ENCODE measurements at places on chromosomes 4 and X. TPM values are rescaled to one million over a fixed set of nuclear protein-coding genes. Genes with fewer than 3 reads are reported as not detected.

P2RY10 gene
- total RNA-seq = not detected

UGT2B17 gene
- not detected for total RNA-seq

LAS1L gene
- 18.7 TPM for total RNA-seq

LRRC66 gene
- total RNA-seq = 0.65 TPM

DNA sequence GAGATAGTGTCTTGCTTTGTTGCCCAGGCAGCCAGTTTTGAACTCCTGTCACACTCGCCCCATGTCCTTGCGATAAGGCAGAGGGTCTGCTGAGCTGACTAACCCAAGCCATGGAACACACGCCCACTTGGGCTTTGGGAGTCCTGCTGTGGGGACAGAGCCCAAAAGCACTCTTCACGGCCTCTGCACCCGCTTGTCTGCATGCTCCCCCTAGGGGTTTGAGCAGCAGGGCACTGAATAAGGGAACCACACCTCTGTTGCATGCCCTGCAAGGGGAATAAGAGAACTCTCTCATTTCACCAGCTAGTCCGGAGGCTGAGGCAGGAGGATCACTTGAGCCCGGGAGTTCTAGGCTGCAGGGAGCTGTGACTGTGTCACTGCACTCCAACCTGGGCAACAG lies 166.0 kb downstream of the STAG2 start:
- no peak for DNase-seq

DNA sequence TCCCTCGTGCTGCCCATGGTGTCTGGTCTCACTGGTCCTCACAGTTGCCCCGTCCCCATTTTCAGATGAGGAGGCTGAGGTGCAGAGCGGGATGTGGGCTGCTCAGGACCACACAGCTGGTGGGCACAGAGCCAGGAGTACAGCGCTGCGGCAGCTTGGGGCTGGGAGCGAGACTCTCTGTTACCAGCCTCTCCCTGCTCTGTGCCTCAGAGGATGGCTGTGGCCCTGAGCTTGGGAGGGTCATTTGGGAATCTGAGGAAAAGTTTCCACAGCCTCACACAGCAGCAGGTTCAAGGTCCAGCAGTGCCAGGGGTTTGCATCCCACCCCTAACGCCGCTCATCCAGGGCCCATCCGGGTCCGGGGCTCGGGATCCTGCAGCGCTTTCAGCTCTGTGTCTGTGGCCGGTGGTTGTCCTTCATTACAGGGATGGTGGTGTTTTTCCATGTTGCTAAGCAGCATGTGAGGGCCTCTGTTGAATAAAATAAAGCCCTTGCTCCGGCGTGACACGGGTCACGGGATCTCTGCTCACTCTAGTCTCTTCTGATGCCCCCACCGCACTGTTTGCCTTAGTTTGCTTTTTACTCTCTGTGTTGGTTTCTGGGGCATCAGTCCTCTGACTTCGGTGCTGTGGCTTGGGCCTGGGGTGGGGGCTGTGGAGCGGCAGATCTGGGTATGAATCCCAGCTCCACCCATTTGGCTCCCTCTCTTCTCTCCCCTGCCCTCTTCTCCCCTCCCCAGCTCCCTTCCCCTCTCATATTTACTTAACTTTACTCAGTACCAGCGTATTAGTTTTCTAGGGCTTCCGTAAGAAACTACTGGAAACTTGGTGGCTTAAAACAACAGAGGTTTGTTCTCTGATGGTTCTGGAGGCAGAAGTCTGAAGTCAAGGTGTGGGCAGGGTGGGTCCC lies 6.5 kb downstream of the WFS1 start:
- no peak for DNase-seq

DNA sequence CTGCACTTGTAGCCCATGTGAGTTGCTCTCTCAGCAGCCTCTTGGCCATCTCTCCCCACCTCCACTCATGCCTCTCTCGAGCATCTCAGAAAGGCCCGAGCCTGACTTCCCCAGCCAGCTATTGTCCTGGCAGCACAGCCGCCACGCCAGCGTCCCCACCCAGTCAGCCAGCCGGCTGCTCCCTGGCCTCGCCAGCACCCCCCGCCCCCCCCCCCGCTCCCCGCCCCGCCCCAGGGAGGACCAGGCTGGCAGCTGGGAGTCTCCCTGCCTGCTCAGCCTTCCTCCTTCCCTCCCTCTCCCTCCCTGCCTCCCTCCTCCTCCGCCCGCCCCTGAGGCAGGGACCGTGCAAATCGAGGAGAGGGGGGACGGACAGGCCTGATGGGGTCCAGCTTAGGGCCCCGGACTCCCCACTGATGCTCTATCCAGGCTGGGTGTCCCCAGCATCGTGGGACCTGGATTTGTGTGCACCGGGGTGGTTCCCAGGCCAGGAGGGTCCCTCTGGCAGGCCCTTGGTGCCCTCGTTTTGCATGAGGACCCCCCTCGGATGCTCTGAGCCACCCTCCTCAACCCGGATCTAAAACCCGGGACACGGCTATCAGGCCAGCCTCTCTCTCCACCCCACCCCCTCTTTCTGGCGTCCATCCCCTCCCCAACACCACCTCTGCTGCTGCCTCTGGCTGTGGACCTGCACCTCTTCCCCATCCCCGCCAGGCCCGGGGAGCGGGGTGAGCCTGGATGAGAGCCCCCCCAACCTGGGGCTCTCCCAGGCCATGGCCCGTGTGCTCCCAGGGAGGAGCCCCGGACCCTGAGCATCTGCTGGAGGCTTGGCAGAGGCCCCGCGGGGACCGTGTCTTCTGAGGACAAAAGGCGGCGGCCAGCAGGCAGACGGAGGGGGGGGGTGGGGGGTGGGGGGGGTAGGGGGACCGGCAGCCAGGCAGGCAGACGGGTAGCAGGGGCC lies at the start of gene GPR173:
Gene GPR173, plus strand, starts transcription at position 621 of the 958 bp plus-strand sequence. CDS start 27,833 bp downstream, outside the sequence.
- peak; percentile 82 for DNase-seq

- DNase-seq = no peak
These were observed 394.1 kb downstream of the KCNIP4 start for GRCh38 chr4:21554500-21554899.

DNA sequence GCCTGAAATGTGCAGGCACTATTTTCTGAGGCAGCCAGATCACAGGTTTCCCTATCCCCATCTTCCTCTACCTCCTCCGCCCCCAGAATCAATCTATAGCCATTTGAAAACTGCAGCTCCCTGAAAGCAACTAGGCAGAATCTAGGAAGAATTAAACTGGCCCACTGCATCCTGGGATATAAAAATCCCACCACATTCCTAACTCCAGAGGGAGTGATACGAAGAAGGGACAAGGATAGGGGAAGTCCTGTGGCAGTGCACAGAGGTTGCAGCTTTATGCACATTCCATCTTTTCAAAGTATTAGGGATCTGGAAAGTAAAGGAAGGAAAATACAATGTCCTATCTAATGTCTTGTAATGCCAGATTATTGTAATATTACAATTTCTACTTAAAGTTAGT lies 18.3 kb upstream of the HERC3 start:
- no peak for DNase-seq

DNA sequence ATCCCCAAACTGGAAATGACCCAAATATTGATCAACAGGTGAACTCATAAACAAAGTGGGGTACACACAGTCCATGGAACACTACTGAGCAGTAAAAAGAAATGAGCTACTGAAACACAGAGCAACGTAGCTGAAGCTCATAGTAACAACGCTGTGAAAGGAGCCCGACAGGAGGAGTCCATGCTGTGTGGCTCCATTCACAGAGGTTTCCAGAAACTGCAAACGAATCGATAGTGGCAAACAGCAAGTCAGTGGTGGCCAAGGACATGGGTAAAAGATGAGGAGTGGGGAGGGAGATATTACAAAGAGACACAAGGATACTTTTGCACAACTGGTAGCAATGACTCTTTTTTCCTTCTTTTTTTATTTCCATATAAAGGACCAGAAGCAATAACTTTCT lies 90.4 kb downstream of the HAUS3 start:
- DNase-seq = no peak

GRCh38 chr4:26719954-26720552 lies 136.2 kb downstream of the TBC1D19 start:
- no peak for DNase-seq

GRCh38 chrX:39509157-39509556 lies 588.6 kb downstream of the BCOR start:
- no peak for DNase-seq

- DNase-seq = no peak
These were observed 47.6 kb downstream of the CRMP1 start for GRCh38 chr4:5845035-5845905.

DNA sequence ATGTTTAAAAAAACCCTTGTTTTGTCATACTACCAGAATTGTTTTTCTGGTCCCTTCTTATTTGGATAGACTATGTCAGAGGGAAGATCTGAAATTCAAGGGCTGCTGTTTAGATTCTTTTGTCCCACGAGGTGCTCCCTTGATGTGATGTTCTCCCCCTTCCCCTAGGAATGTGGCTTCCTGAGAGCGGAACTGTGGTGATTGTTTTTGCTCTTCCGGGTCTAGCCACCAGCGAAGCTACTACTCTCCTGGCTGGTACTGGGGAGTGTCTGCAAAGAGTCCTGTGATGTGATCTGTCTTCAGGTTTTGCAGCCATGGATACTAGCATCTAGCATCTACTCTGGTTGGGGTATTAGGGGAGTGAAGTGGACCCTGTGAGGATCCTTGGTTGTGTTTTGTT lies 271.1 kb downstream of the DCAF12L2 start:
- DNase-seq = no peak

Measured in posterior vena cava (tissue), 2 donors.